Uterus (tissue), 4 donors: ENCODE measurements at places on chromosomes 7 and 10.
A peak's percentile ranks its signal among the peaks of the same experiment; 100 is the strongest.

- no peak overlapping the region for H3K4me3 ChIP-seq
- H3K4me1 ChIP-seq, result peaks cover 5% of the 10 kb centered on the region
- H3K36me3 ChIP-seq, result no peaks in the 10 kb centered on the region
- peak overlapping the region; percentile 54 for H3K27ac ChIP-seq
These were observed 26.1 kb upstream of the TRIL start for GRCh38 chr7:28984217-28984616.

GRCh38 chr10:116913695-116914094 is 64.4 kb downstream of the ENO4 start:
- H3K4me1 ChIP-seq, result no peaks in the 10 kb centered on the region
- H3K27me3 ChIP-seq, result no peaks in the 10 kb centered on the region
- H3K36me3 ChIP-seq, result no peaks in the 10 kb centered on the region
- H3K4me3 ChIP-seq, result no peak overlapping the region

DNA sequence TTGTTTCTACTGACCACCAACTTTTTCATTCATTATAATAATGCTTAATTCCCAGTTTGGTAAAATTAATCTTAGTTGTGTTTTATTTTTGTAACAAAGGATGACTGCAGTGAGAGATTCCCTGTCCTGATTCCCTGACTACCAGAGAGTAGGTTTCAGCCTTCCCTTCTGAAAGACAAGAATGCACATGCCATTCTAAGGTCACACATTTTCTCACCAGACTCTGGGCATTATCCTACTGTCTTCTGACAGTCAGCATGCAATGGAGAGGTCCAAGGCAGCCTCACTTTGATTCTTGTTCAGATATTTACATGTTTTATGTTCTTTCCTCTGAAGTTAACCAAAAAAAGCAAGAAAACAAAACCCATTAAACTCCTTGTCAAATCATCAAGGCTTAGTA is 372.7 kb upstream of the CDC14C start:
- H3K36me3 ChIP-seq, result no peaks in the 10 kb centered on the region
- H3K27ac ChIP-seq, result no peak overlapping the region
- no peak overlapping the region for H3K4me3 ChIP-seq
- H3K27me3 ChIP-seq, result no peaks in the 10 kb centered on the region
- no peak for DNase-seq

DNA sequence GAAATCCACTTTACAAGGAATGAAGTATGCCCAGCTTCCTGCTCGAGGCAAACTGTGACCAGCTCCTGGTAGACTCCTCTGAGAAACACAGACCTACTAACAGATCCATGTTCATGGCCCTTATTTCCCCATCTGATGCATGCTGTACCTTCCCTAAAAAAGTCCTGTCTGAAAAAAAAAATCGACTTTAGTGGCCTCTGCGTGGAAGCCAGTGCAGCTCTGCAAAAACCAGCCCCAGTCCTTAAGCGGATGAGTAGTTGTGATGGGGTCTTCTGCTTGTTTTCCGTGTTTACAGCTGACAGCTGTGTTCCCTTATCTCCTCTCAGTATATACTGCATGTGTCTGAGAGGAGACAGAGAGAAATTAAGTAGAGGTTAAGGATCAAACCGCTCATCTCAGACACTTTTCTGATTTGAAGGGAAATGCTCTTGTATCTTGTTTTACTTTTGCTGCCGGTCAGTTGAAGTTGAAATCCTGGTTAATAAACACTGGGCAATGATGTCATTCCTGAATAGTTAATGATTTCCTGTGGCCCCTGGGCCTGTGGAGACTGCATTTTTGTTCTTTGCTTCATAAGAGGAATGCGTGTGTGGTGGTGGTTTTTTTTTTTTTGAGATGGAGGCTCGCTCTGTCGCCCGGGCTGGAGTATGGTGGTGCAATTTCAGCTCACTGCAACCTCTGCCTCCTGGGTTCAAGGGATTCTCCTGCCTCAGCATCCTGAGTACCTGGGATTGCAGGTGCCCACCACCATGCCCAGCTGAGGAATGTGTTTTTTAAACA is 67.6 kb downstream of the DOCK1 start:
- H3K36me3 ChIP-seq, result no peaks in the 10 kb centered on the region
- DNase-seq, result no peak
- H3K27ac ChIP-seq, result peak overlapping the region; percentile 17
- no peaks in the 10 kb centered on the region for H3K4me1 ChIP-seq
- no peak overlapping the region for H3K4me3 ChIP-seq

DNA sequence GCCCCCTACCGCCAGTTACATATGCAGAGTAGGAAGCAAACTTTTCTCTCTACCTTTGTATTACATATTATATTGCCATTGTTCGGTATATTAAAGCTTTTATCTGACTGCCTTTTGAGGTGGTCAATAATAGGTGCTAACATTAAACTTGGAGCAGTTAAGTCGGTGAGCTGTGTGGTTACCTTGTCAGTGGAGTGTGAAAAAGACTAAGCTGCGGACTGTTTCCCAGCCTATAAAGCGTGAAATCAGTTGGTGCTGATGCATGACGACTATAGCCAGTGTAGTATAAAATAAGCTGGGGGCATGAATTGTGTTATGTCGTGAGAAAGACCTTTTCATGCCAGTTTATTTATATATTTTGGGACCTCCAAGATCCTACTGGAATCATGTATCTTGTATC is 33.7 kb downstream of the R3HCC1L start:
- no peak overlapping the region for H3K27ac ChIP-seq
- H3K4me1 ChIP-seq, result no peaks in the 10 kb centered on the region
- H3K27me3 ChIP-seq, result no peaks in the 10 kb centered on the region
- H3K36me3 ChIP-seq, result no peaks in the 10 kb centered on the region
- no peak overlapping the region for H3K4me3 ChIP-seq

DNA sequence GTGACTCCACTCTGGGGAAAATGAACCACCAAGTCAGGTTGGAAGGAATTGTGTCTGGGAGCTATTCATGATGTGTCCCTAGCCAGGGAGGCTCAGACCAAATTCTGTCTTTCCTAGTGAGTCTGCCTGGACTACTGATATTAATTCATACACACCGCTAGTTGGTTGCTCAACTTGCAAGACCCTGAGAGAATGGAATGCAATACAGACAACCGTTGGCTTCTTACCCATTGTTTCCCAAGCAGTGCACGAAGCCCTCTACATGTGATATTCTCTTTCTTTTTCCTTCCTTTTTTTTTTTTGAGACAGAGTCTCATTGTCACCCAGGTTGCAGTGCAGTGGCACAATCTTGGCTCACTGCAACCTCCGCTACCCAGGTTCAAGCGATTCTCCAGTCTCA is 19.4 kb upstream of the SRGN start:
- DNase-seq, result no peak
- H3K27ac ChIP-seq, result no peak overlapping the region
- no peak overlapping the region for H3K4me3 ChIP-seq
- no peaks in the 10 kb centered on the region for H3K36me3 ChIP-seq
- H3K4me1 ChIP-seq, result no peaks in the 10 kb centered on the region

GRCh38 chr10:124892031-124892430 is 49.9 kb upstream of the ZRANB1 start:
- H3K27ac ChIP-seq, result no peak overlapping the region
- H3K27me3 ChIP-seq, result no peaks in the 10 kb centered on the region
- H3K4me3 ChIP-seq, result no peak overlapping the region
- H3K4me1 ChIP-seq, result no peaks in the 10 kb centered on the region
- no peaks in the 10 kb centered on the region for H3K36me3 ChIP-seq
- DNase-seq, result no peak

DNA sequence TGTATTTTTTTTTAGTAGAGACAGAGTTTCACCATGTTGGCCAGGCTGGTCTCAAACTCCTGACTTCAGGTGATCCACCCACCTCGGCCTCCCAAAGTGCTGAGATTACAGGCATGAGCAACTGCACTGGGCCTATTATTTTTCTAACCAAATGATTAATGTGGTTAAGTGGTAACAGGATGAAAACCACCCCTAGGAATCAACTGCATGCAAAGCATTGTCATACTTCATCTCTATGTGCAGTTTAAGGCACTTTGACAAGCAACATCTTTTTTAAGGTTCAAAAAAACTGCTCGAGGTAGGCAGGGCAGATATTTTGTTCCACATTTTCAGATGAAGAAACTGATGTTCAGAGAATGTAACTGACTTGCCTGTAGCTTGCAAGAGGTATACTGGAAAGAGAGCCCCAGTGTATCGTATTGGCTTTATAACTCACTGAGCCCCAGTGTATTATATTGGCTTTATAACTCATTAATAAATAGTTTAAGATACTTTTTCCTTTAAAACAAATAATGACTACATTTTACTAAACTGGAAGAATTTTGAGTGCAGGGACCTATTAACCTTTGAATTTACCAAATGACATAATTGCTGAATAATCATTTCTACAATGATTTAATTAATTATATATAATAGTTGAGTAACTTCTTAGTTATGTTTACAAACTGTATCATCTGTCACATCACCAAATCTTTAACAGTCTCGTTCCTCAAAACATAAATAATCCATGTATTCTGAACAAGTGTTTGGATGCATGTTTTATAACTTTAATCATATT is 38.1 kb downstream of the RTKN2 start:
- H3K4me1 ChIP-seq, result no peaks in the 10 kb centered on the region
- no peak for DNase-seq
- H3K27me3 ChIP-seq, result no peaks in the 10 kb centered on the region
- H3K4me3 ChIP-seq, result no peak overlapping the region
- H3K27ac ChIP-seq, result no peak overlapping the region

DNA sequence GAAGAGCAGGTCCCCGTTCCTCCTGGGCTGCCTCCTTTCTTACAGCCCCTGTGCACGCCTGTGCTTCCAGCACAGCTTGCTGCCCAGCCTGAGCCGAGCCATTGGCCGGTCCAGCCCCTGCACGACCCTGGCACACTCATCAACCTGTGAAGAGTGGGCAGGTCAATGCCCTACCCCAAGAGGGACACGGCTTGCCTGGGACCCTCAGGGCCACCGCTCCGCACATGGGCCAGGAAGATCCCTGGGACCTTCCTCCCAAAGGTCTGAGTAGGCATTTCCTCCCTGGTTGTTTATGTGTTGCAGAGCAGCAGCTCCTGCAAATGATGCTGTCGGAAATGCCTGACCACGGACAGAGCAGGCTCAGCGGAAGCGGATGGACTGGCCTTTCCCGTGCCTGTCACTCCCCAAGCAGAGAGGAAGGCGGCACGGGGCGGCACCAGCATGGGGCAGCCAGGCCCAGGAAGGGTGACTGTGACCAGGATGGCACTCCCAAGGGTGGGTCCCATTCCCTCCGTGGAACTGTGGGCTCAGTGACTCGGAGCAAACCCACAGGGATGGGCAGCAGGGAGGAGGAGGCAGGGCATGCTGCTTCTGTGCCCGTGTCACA is 252.5 kb downstream of the TNS3 start:
- H3K36me3 ChIP-seq, result no peaks in the 10 kb centered on the region
- H3K4me1 ChIP-seq, result peaks cover 14% of the 10 kb centered on the region
- no peak overlapping the region for H3K4me3 ChIP-seq
- H3K27me3 ChIP-seq, result no peaks in the 10 kb centered on the region
- DNase-seq, result no peak

GRCh38 chr7:12291870-12292269 is 80.8 kb downstream of the TMEM106B start:
- no peaks in the 10 kb centered on the region for H3K27me3 ChIP-seq
- H3K4me1 ChIP-seq, result no peaks in the 10 kb centered on the region
- H3K36me3 ChIP-seq, result no peaks in the 10 kb centered on the region
- no peak overlapping the region for H3K4me3 ChIP-seq

GRCh38 chr10:121747163-121747775 is 149.0 kb upstream of the FGFR2 start:
- H3K36me3 ChIP-seq, result no peaks in the 10 kb centered on the region
- H3K4me3 ChIP-seq, result no peak overlapping the region

DNA sequence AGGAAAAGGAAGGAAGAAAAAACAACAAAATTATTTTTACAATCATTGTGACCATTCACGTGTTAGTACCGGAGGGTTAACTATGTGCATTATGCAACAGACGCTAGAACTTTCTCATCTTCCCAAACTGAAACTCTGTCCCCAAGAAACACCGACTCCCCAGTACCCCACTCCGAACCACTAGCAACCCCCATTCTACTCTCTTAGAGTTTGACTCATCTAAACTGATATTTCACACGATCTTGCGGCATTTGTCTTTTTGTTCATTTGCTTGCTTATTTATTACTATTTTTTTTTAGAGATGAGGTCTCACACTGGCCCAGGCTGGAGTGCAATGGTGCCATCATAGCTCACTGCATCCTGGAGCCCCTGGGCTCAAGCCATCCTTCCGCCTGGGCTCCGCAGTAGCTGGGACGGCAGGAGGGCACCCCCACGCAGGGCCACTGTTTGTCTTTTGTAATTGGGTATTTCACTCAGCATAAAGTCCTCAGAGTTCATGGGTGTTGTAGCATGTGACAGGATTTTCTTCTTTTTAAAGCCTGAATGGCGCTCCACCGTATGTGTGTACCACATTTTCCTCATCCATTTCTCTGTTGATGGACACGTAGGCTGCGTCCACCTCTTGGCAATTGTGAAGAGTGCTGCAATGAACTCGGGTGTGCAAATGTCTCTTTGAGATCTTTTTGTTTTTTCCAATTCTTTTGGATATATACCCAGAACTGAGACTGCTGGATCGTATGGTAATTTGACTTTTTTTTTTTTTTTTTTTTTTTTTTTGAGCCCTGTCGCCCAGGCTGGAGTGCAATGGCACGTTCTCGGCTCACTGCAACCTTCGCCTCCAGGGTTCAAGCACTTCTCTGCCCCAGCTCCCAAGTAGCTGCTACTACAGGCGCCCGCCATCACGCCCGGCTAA is 9.5 kb downstream of the MNX1 start:
- no peak for DNase-seq
- H3K36me3 ChIP-seq, result no peaks in the 10 kb centered on the region
- peaks cover 51% of the 10 kb centered on the region for H3K27me3 ChIP-seq
- H3K4me3 ChIP-seq, result no peak overlapping the region

DNA sequence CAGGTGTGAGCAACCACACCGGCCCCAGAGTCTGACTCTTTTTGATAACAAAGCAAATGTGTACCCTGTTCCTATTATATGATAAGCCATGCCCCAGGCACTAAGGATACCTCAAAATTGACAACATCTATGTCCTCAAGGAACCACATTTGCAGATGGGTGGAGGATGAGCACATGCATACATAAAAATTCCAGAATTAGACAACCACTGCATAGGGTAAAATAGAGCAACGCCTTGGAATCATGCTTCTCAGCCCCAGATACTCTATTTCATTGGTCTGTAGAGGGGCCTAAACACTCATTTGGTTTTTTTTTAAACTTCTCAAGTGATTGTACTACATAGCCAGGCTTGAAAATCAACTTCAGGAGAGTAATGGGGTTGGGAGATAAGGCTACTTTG is 78.7 kb downstream of the SLC25A13 start:
- H3K4me3 ChIP-seq, result no peak overlapping the region
- H3K36me3 ChIP-seq, result no peaks in the 10 kb centered on the region
- H3K4me1 ChIP-seq, result no peaks in the 10 kb centered on the region
- H3K27me3 ChIP-seq, result no peaks in the 10 kb centered on the region

GRCh38 chr7:127976738-127977120 is 54.5 kb downstream of the LRRC4 start:
- H3K4me1 ChIP-seq, result no peaks in the 10 kb centered on the region
- H3K36me3 ChIP-seq, result no peaks in the 10 kb centered on the region
- no peak for DNase-seq
- no peak overlapping the region for H3K4me3 ChIP-seq
- no peak overlapping the region for H3K27ac ChIP-seq
